NCI-H774 (cell line): ENCODE measurements at places on chromosomes 12 and 14.

DNA sequence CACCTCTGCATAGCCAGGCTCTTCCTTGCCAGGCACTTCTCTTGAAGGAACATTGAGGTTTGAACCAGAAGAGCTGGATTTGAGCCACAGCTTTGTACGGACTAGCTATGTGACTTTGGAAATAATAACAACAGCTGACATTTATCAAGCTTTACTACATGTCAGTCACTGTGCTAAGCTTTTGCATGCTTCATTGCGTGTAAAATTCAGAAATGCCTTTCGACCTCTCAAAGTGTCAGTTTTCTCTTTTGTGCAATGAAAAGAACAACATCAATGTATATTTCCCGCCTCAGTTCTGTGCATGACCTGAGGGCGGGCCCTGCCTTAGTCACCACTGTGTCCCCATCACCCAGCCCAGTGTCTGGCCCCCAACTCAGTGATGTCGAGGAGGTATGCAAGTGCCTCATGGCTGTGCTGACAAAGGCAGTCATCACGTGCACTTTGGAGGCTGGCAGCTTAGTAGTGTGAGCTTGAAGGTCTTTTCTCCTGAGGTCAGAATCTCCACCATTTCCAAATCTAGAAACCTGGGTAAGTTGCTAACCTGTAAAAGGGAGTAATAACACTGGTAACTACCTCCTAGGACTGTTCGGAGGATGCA lies 17.9 kb upstream of the AQP2 start:
- no peak for DNase-seq

GRCh38 chr14:24367514-24368211 lies at the start of gene NFATC4:
TSS of gene NFATC4 (plus strand) at chr14:24368184. CDS start at chr14:24368341, 157 bp downstream.
- peak; percentile 78 for DNase-seq

DNA sequence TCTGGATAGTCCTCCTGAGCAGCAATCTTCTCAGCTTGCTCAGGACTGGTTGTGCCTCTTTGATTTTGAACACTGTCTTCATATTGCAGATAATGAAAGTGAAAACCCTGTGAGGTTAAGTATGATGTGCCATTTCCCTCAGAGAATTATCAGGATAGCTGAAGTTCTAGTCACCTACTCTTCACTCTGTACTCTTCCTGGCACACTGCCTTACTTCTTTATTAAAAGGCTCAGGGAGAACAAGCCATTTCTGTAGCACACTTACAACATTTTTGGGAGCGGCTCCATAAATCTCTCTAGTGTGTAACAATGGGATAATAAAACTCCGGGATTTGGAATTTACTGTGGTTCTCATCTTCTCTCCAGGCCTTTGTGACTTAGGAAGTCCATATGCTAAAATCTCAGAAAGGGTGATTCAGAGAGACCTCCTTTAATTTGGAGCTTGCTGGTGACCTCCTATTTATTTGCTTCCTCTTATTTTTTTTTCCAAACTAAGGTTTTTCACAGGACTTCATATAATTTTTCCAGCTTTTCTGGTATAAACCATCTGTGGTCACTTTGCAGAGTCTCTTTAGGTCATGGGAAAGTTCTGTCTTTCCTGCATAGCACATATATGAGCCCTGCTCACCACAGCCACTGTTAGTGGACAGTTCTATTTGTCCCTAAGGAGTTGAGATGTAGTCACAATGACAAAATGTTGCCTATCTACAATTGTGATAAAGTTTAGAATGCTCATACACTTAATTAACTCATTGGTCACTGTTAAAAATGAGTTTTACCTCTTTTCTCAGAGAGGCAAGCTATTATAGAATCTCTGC lies 53.5 kb upstream of the LDHB start:
- no peak for DNase-seq

DNA sequence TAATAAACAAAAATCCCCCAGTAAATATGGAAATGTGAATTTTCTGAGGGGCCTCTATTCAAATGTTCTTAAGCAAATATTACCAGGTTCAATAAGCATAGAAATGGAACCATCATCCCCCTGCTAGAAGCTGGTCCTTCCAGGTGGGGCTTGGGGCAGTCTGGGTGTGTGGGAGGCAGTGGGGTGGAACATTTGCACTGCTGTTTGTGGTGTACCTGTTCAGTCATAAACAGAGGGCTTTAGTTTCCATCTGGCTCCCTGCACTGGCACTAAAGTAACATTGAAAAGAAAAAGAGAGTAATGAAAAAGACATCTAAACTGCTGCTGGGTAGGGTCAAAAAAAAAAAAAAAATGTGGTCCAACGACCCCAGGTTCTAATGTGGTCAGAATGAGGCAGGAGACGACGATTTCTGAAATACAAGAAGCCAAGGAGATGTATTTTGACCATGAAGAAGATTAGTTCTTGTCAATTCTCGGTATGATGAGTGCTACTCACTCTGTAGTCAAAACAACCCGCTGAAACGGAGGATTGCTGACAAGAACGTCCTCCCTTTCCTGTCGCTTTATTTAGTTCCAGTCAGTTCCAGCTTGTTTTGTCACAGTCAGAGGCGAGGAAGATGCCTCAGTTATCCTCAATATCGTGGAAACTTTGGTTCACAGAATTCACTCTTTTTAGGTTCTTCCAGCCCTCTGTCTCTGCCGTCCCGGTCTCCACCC lies 44.2 kb upstream of the MANSC4 start:
- DNase-seq: no peak

DNA sequence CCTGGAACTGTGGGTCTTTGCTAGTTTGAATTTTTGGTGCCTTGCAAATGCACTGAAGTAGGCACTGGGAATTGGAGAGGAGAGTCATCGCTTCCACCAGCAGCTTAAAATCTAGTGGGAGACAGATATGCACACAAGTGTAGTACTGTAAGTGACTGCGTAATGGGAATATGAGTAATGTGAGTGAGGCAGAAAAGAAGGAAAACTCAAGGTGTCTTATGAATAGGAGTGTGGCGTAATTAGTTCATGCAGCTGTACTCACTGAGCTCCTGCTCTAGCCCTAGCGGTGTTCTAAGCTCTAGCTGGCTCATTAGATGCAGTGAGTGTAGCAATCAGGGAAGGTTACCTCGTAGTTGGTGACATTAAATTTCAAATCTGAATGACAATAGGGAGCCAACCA lies 2.8 kb downstream of the TCP11L2 start:
- DNase-seq: no peak

DNA sequence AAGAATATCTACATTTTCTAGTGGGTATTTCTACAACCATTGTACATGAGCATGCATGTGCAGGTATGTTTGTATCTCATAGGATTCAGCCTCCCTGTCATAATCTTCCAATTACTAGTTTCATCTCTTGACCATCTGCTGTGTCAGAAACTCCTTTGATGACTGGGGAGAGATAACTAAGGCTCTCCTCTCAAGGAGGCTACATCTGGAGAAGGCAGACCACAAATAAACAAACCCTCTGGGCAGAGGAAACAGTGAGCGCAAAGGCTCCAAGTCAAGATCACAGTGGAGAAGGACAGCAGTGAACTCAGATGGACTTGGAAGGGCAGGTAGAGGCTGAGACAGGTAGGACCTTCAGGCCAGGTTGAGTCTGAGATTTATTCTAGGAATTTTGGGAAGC lies 166.4 kb downstream of the PELI2 start:
- no peak for DNase-seq

- no peak for DNase-seq
These were observed 43.3 kb upstream of the PLEKHG6 start for GRCh38 chr12:6266971-6267721.

DNA sequence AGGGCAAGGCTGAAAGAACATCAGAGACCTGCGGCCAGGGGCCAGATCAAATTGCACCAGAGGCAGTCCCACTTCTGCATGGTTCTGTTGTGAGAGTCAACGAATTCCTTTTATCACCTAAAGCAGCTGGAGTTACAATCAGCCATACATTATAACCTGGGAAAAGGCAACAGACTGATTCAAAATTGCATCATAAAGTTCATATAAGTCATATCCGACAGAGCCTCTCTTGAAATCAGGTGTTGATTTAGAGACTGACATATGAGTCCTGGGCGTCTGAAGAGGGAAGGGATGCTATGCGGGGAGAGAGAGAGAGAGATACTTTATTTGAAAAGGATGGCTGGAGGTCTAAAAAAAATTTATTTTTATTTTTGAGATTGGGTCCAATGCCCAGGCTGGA lies 89.4 kb downstream of the EFCAB11 start:
- no peak for DNase-seq

- no peak for DNase-seq
These were observed 2.7 kb upstream of the HDAC7 start for GRCh38 chr12:47822401-47822800.

- no peak for DNase-seq
These were observed 3.6 kb downstream of the STX2 start for GRCh38 chr12:130835436-130835835.

- no peak for DNase-seq
These were observed 82.6 kb downstream of the LRRC74A start for GRCh38 chr14:76908834-76909233.

DNA sequence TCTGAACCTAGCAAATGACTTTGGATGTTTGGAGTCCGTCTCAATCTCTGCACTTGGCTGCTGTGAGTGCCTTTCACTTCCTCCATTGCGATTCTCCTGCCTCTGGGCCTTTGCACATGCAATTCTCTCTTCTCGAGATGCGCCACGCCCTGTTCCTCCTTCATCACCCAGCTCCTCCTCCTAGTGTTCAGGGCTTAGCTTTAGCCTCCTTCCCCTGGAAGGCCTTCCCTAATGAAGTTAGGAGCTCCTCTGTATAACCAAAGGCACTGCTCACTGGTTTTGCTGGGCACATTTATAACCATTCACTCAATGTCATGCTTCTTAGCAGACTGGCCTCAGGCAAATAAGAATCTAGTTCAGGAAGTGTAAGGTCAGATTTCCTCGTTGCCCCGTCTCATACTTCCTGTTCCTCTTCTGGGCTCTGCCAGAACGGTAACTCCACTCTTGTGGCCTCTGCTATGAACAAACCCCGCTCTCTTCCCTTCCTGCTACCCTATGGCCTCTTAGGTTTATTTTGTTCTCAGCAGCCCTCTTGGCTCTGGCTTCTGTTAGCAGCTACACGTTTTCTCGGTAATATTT lies 171.4 kb downstream of the CRADD start:
- no peak for DNase-seq

- no peak for DNase-seq
These were observed 130.8 kb upstream of the KRR1 start for GRCh38 chr12:75642226-75642625.

DNA sequence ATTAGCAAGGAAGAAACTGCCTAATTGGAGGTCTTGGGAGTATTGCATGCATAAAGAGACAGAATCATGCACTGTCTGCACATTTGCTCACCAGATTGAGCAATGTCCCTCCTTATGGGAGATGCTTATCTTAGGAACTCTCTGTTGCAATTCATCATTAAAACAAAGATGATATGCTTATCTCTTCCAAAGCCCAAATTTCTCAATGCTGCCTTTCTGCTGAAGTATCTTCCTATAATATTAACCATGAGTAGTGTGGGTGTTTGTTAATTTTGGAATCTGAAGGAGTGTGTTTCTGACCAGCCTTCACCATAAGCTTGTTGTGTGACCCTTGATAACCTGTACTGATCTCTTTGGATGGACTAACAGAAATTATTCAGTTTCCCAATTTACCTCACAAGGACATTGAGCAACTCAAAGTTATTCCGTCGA lies 1257.6 kb upstream of the FLRT2 start:
- DNase-seq: no peak

GRCh38 chr12:111242184-111242583 lies 126.7 kb downstream of the PHETA1 start:
- DNase-seq: no peak

DNA sequence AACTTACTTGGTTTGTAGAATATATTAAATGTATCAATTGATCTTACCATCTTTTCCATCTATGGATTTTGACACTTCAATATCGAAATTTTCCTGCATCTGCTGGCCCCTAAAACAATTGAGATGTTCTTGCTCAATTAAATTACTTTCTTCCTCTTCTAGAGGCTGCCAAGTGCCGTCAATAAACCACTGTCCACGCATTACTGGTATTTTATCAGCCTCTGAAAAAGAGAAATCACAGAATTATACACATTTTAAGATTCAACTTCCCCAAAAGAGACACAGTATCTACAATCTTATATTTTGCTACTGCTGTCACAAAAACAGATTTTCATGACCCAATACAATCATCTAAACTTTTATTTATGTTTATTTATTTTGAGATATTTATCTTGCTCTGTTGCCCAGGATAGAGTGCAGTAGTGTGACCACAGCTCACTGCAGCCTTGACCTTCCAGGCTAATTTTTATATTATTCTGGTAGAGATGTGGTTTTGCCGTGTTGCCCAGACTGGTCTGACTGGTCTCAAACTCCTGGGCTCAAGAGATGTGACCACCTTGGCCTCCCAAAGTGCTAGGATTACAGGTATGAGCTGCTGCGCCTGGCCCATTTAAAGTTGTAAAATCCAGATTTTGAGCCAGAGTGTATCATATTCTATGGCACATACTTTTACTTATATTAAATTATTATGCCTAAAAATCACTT lies 49.3 kb downstream of the DDHD1 start:
- no peak for DNase-seq

- DNase-seq: no peak
These were observed 52.3 kb downstream of the E2F7 start for GRCh38 chr12:77013091-77013490.

DNA sequence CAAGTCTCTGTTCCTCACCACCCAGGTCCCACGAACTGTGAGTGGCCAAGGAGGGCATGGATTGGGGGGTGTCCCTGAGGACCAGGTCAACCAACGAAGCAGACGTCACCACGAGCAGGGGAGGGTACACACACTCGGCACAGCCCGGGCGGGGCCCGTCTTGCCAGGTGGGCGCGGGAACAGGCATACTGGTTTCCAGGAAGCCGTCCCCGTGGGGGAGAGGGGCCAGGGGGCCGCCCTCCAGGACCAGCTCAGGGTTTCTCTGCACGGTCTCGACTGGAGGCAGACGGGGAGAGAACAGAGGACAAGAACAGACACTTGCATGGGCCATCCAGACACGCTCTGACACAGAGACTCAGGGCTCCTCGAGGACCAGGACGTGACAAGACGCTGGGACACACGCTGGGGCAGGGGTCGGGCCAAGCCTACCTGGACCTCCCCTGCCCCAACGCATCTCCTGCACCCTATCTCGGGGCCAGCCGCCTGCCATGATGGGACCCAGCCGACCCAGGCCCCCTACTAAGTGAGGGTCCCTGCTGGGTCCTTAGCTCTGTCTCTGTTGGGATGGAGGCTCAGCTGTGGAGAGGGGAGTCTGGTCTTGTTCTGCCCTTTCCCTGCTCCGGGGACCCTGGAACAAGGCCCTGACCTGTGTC lies 11.3 kb downstream of the ARL6IP4 start:
- DNase-seq: no peak

DNA sequence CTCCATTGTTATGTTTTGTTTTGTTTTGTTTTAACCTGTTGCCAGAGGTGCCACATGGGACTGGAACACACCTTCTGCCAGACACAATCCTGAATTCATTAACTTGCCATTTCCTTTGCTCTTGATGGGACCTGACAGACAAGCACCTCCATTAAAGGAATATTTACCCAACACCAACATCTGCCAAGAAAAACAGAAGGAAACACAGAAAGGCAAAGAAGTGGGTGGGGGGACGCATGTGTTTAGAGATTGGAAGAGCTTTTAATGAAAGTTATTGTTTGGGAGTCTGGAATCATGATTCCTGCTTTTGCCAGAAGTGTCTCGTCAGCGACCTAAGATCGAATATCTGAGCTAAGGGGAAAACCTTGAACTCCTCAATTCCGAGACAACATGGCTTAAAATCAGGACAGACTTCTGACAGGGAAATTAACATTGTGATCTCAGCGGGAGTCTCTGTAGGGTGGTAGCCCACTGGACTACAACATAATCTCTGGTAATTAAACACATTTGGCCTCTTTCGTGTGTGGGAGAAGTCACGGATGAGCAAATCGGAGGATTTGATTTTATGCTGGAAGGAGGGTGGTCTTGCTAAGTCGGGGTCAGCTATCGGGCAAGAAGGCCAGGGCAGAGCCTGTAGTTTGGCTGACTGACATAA lies 210.4 kb upstream of the FAR2 start:
- no peak for DNase-seq
